HepG2 (cell line): ENCODE measurements at places on chromosomes 2 and 18. TPM values are rescaled to one million over a fixed set of nuclear protein-coding genes. Genes with fewer than 3 reads are reported as not detected.

TMEM247 gene
- total RNA-seq: not detected in 2 replicates

GRCh38 chr2:86557836-86558235 lies 5.4 kb downstream of the CHMP3 start:
- DNase-seq: no peak

CHRND gene
- 0.10 TPM in 1 of 2 replicates, not detected in the other for total RNA-seq

BMP10 gene
- not detected in 2 replicates for total RNA-seq

DNA sequence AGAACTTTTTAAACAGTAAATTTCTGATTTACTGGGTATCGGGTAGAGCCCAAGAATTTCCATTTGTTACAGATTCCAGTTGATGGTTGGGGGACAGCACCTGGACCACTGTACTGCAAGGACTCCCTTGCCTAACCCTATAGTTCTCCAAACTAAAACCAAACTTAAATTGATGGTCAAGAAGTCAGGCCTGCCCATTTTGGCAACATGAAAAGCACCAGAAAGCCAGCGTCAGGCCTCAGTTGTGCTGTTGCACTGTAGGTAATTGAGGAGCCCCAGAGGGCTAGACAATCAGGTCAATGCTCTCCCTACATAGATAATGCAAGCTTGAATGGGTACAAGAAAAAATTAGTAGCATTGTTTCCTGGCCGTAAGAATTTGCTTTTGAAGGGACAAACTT lies 40.5 kb downstream of the NOP58 start:
- DNase-seq: no peak

LRRTM4 gene
- 0.62 and 1.2 TPM in 2 replicates for total RNA-seq

- DNase-seq: peak; percentile 17
Observed at GRCh38 chr2:209771474-209772289, at the start of gene UNC80. Gene UNC80 (plus strand): TSS chr2:209771832. CDS start chr2:209772073, 241 bp downstream.

- DNase-seq: no peak
Observed at GRCh38 chr2:118841450-118841827, 6.0 kb downstream of the EN1 start.

DNA sequence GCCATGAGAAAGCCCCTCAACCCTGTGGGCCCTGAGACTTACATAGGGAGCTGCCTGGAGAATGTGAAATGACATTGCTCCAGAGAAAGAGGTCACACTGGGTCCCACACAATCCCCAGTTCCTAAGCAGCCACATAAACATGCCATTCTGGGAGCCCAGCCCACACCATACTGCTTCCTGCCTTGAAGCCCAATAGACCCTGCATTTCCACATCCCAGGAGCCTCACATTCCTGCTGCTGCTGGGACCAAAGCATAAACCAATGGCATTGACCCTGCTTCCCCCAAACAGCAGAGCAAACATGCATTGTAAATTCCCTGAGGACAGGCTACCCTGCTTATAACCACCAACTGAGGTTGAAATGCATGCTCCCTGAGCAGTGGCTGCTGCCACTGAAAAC lies 1117.6 kb upstream of the SLC39A10 start:
- DNase-seq: no peak

GRCh38 chr2:236552212-236552542 lies 17.4 kb upstream of the ACKR3 start:
- DNase-seq: no peak

REEP1 gene
- total RNA-seq: 0.14 and 0.27 TPM in 2 replicates

DNA sequence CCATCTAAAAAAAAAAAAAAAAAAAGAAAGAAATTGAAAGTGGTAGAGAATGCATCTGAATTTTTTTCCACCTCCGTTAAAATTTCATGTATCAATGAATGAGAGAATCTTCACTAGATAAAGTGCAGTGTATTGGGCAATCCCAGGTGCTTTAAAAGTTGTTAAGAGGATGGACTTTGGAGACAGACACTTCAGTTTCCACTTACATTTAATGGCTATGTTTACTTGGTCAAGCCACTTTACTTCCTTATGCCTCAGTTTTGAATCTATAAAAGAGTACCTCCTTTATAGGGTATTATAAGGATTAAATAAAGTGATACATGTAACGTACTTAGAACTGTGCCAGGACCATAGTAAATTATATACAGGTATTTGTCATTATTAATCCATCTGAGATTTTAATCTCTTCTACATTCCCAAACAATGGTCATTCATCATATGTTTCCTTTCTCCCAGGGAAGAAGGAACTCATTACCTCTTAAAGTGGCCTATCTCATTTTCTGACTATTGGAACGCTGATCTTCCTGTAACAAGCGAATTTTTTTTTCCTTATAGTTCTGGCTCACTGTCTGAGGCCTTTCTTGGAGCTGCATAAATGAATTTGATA lies 29.1 kb upstream of the TANK start:
- DNase-seq: no peak

- no peak for DNase-seq
Observed at GRCh38 chr2:169397697-169398096, 35.4 kb upstream of the LRP2 start.

TEX51 gene
- total RNA-seq: not detected in 2 replicates

- no peak for DNase-seq
Observed at GRCh38 chr2:219228911-219229304, 528 bp downstream of the ATG9A start.

GRCh38 chr18:58966704-58967103 lies 102.0 kb downstream of the ZNF532 start:
- no peak for DNase-seq

DNA sequence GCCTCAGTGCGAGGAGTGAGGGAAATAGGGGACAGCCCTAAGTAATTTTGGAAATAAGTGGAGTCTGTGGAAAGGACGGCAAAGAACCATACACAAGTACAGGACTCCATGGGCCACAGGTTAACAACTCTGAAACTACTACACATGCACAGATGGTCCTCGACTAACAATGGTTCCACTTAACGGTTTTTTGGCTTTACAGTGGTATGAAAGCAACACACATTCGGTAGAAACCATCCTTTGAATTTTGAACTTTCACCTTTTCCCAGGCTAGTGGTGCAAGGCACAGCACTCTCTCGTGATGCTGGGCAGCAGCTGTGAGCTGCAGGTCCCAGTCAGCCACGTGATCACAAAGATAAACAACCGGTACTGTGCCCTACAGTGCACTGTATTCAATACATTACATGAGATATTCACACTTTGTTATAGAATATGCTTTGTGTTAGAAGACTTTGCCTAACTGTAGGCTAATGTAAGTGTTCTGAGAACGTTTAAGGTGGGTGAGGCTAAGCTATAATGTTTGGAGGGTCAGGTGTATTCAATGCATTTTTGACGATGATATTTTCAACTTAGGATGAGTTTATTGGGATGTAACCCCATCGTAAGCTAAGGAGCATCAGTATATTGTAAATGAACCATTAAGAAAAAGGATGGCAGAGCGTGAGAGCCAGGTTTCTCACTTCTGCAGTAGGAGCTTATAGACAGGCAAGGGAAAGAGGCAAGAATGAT lies 44.6 kb downstream of the TBC1D8 start:
- peak; percentile 94 for DNase-seq

DSEL gene
- 0.06 and 0.11 TPM in 2 replicates for total RNA-seq

CD207 gene
- total RNA-seq: 0.09 and 0.27 TPM in 2 replicates

DNA sequence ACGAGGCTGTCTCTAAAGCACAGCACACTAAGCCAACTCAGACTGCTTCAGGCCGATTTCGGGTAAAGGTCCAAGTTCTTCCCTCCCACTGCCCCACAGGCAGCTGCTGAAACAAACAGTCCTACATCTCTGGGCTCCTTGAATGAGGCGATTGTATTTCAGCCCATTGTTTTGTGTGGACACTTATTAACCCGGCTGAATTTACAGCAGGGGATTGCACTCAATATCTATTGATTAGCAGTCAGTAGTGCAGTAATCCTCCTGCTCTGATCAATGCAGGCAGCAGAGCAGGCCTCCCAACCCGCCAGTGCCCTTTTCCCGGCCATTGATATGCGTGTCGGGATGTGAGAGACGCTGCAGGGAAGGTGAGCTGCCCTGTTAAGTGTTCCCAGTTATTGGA lies 330.1 kb downstream of the CMPK2 start:
- peak; percentile 5 for DNase-seq

DNA sequence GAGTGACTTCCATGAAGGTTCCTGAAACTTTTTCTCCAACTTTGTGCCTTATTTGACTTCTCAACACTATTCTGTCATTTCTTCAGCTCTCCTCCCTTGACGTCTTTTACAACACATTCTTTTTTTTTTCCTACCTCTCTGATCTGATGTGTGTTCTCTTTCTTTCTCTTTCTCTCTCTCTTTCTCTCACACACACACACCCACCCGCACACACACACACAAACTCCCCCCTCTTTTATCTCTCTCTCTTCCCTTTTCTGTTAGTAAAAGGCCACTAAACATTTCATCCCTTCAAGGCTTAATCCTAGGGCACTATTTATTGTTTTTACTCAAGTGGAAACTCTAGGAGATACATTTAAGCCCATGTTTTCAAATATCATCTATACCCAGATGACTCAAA lies 107.8 kb upstream of the CNTNAP5 start:
- DNase-seq: no peak

DNA sequence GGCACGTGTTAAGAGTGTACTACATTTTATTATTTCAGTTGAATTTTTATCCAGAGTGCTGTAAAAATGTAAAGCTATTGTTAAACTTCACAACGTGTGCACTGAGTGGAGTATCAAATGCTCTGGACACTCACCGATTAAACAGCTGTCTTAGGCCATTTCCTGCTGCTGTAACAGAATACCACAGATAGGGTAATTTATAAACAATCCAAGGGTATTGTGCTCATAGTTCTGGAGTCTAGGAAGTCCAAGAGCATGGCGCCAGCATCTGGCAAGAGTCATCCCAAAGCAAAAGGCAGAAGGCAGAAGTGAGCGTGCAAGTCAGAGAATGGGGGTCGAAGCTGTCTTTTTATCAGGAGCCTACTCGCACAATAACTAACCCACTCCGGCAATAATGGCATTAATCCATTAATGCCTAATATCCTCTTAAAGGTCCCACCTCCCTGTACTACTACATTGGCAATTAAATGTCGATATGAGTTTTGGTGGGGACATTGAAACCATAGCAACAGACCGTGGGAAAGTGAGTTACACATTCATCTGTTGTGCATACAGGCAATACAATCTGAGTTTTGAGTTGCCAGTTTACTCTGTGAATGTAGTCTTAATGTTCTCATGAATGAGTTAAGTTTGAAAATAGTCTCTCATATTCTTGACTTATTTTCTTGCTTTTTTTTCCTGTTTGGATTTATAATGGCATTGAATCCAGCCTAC lies 64.8 kb downstream of the ARMC9 start:
- DNase-seq: no peak

LOXHD1 gene
- not detected in 2 replicates for total RNA-seq

DNA sequence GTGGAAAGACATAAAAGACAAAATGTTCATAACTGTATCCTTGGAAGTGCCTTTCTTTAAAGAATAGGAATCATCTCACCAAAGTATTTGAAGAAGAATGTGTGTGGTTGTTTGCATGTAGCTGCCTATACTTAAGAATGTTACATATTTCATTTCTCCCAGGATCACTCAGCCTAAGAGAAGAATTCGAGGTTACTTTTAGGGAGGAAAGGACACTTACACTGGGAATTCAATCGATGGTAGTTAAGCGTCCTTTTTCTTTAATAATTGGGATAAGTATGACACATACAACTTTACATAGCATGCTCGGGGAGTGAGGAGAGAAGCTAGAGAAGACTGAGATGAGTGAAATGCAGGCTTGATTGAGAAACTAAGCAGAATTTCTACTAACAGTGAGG lies 22.0 kb upstream of the CYP1B1 start:
- DNase-seq: no peak
